ENCODE measurements at places on chromosomes 11 and 22.

DNA sequence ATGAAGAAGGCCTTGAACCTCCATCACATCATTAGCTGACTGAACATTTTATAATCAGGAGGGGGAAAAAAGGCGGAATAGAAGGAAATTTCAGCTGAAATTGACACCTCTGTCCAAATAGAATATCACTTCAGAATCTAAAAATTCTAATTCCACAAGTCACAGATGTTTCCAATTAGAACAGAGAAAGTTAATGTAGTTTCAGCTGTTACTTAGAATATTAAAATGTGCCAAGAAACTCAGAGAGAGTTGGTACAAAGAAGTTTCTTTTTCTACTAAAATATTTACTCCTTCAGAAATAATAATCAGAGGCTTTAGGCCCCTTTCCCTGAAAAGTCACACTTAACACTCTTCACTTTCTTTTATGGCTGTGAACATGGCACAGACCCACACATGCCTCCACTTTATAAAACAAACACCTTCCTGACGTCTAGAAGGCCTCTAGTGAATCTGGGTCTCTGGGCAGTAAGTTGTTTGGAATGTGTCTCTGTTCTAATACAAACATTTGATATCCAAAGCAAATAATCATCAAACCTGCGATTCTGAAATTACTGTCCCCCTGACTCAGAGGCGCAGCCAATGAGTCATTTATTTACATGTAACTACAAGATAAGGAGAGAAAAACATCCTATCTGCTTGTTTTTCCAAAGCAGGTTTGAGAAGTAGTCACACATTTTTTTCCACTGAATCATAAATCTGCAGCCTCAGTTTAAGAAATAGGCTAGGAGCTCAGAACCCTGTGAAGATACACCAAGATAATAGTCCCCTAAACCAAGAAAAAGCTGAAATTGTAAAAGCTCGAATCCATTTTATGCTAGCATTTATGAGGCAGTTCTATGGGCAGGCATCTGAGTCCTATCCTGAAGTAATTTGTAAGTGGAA, 148.4 kb downstream of the ME3 start:
- DNase-seq: peak; percentile 40

DNA sequence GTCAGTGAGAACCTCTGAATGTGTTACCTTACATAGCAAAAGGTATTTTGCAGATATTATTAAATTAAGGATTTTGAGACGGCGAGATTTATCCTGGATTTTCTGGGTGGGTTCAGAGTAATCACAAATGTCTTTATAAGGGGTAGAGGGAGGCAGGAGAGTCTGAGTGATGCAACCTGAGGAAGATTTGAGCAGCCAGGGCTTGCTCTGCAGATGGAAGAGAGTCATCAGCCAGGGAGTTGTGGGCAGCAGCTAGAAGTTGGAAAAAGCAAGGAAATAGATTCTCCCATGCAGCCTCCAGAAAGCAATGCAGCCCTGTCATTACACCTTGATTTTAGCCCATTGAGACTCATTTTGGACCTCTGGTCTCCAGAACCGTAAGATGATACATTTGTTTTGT, 4.1 kb upstream of the WDR74 start:
- no peak for DNase-seq

GRCh38 chr11:69513663-69514224, 32.3 kb downstream of the LINC01488 start:
- DNase-seq: no peak

- no peak for DNase-seq
Measured at GRCh38 chr11:10002221-10002620, 291.8 kb downstream of the SBF2 start.

- DNase-seq: no peak
Measured at GRCh38 chr11:73053964-73054363, 88.2 kb downstream of the FCHSD2 start.

Data from NCI-H1417 (cell line).